Suppressor macrophage treated with lipopolysaccharide for 4 hours (primary cell): ENCODE measurements at places on chromosomes 1 and 21.

DNA sequence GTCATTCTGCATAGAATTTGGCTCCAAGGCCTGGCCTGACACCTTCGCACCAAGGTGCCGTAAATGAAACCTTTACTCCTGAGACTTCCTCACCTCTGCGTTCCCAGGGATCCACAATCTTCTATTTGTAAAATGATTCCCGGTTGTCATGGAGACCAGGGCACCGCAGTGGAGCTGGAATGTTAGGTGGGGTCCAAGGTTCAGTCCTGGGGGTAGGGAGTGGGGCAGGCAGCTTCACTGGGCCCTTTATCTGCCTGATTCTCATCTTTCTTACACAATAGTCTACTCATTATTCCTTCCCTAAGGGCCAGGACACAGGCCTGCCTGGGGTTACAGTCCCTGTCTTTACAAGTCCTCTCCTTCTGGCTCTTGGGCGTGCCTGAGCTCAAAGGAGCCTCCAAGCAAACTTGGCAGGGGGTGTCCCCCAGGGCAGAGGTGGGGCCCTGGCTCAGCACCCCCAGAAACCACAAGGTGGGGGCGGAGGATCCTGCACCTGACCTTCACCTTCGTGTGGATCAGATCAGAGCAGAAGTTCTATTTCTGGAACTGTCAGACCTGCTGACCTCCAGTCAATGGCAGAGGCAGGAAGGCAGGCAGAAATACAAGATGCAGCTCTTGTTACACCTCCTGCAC is 51.1 kb downstream of the RIPK4 start:
- no peak for DNase-seq

DNA sequence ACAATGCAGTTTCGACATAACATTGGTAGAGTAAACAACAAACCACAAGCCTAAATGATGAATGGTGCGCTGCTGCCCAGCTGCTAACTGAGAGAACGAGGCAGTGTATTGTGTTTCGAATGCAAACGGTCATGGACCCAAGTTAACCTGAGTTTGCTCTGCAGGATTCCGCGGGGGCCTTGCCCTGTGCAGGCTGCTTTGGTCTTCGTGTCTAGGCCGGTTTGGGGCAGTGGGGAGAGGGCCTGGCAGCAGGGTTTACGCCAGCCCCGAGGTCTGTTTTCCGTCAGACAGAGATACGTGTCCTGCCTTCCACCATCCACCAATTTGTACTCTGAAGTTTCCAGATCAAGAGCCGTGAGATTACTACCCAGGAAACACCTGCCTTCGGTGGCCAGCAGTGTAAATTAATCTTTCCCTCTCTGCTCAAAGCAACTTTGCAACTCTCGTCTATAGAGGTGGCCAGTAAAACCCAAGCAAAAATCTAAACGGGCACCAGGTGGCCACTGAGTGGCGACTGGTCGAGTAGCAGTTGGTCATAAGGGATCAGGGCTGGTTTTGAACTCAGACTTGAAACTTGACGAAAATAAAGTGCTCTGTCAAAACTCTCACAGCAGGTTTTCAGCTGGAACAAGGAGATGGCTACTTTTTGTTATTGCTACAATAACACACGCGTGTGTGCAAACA is 6.3 kb upstream of the PRDM15 start:
- no peak for DNase-seq

- DNase-seq = no peak
Observed at GRCh38 chr1:202276920-202277319, 64.8 kb downstream of the UBE2T start.

DNA sequence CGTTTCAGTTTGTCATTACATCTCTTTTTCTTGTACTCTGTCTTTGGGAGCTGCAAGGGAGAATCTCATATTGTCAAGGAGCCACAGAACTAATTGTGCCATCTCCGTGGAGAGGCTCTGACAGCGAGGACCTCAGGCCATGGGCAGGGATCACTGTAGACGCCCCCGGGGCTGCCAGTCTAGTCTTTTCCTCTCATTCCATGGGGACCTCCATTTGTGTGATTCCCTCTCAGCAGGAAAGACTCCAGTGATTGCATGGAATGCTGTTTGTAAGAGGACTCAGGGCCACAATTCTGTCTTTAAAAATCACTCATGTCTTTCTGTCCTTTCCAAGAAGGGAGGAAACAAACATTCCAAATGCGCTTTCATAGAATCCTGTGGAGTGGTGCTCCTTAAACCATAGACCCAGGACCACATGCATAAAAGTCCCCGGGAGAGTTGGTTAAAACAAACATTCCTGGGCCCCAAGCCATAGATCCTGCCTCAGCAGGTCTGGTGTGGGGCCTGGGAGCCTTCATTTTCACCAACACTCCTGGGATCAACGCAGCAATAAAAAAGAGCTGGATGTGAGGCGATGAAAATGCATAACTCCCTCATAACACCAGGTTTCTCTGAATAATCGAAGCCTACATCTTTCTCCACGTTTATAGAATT is 104.5 kb downstream of the ZP4 start:
- no peak for DNase-seq

DNA sequence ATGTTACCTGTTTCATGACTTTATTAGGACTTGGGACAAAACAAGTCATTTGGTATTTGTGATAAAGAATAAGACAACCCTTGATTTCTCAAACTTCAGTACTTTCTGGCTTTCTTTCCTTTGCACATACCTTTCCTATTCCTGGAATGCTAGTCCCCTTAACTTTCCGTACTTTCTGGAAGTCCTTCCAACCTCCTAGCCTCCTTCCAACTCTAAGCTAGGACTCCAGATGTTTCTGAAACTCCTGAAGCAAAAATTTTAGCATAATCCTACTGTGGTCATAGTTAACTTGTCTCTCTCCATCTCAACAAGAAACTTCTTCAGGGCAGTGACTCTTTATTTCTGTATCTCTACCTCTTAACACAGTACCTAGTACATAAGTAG is 19.8 kb upstream of the C1orf105 start:
- DNase-seq = no peak

- peak; percentile 38 for DNase-seq
Observed at GRCh38 chr1:8133657-8134430, 107.7 kb upstream of the ERRFI1 start.

DNA sequence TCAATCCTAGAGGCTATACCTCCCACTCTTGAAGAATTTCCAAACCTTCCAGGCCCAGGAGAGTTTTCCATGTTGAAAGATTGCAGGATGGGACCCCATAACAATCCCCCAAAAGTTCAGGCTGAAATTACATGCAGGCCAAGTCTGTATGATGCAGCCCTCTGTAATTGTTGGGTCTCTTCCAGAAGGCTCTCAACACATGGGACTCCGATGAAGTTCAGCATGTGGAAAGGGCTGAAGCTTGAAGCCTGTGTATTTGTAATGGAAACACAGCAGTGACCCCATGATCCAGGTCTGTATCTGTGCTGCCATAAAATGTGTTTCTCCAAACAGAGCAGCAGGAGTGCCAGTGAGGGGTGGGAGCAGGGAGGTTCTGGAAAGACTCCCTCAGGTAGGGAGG is 202.5 kb upstream of the LYPLAL1 start:
- DNase-seq = no peak

- DNase-seq = no peak
Observed at GRCh38 chr1:244751271-244751895, 84.1 kb upstream of the COX20 start.

GRCh38 chr1:161313554-161314200 is 504 bp upstream of the SDHC start:
- DNase-seq = peak; percentile 7

DNA sequence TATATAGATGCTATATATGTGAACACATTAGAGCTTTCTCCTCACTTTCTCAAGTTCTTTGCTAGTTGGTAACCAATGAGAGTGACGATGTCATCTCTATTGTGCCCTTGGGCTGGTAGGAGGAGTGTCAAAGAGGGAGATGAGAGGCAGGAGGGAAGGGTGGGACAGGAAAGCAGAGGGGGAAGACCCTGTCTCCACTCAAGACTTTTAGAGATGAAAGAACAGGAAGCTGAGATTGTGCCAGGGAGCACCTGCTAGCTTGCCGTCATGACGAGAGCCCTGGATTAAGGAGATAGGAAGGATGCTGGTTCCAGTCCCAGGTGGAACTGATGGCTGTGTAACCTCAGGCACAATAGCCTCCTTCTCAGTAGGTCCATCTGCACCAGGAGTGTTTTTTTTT is 16.7 kb downstream of the CNR2 start:
- DNase-seq = no peak

DNA sequence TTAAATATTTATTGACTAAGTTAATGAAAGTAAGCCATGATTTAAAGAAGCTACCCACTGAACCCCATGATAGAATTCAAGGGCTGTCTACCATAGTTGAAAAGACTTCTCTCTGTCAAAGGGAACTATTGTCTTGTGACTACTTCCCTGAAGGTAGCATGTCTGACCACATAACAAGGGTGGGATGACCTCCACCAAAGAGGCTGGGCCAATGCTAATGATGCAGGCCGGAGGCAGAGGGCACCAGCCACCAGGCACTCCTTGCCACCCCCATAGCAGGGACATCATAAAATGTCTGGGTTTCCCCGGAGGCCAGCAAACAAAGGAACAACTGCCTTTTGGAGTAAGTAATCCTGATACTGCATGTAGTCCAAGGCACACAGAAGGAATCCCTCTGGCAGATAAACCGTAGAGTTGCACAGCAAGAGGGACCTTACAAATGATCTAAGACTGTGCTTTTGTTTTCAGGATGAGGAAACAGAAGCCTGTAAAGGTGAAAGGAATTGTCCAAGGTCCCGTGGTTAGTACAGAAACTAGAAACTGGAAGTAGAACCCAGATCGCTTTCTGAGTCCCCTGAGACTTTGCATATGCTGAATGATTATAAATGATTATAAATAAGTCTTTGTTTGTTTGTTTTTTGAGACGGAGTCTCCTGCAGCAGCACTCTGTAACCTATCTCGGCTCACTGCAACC is 33.5 kb upstream of the ITPKB start:
- peak; percentile 70 for DNase-seq

DNA sequence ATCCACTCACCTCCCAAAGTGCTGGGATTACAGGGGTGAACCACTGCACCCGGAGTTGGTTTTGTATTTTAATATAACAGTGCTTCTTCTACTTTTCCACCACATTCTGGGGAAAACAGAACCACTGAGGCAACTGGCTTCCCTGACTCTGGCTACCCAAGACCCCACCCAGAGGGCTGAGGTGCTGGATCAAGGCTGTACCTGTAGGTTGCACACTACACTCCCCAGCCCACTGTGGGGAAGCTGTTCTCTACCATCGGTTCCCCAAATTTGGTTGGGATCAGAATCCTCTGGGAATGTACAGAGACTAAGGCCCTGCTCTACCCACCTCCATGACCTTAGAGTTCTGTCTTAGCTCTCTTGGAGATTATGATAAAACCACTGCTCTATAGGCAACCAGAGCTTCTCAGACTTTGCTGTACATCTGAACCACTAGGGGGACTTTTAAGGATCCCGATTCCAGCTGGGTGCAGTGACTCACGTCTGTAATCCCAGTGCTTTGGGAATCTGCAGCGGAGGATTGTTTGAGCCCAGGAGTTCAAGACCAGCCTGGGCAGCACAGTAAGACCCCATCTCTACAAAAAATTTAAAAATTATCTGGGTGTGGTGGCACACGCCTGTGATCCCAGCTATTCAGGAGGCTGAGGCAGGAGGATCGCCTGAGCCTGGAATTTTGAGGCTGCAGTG is 51.6 kb downstream of the GNG4 start:
- peak; percentile 12 for DNase-seq

GRCh38 chr1:166140251-166140650 is 26.6 kb downstream of the FAM78B start:
- no peak for DNase-seq

- DNase-seq = no peak
Observed at GRCh38 chr21:33854604-33855003, 61.0 kb downstream of the ATP5PO start.

DNA sequence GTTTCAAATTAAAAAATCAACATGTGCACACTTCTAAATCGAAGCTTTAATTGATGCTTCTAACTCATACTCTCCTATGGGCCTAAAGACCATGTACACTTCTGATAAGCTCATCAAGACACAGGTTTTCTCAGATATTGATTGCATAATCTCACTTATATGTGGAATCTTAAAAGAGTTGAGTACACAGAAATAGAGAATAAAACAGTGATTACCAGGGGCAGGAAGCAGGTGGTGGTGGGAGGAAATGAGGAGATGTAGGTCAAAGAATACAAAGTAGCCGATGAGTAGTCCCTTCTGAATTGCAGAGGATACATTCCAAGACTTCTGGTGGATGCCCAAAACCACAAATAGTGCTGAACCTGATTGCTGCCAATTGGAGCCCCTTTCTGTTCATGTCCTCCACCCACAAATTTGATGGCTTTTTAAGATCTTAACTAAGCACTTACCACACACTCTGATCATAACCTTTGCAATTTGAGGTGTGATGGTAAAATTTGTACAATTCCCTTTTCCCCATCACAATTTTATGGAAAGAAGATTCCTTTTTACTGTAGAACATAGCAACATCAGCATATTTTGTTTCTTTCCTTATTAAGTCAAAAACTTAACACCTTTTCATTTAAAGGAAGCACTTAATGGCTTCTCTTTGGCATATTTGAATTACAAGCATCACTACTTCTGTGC is 3.3 kb upstream of the CD1B start:
- no peak for DNase-seq

GRCh38 chr1:20480243-20480944 is 5.6 kb downstream of the CAMK2N1 start:
- no peak for DNase-seq

DNA sequence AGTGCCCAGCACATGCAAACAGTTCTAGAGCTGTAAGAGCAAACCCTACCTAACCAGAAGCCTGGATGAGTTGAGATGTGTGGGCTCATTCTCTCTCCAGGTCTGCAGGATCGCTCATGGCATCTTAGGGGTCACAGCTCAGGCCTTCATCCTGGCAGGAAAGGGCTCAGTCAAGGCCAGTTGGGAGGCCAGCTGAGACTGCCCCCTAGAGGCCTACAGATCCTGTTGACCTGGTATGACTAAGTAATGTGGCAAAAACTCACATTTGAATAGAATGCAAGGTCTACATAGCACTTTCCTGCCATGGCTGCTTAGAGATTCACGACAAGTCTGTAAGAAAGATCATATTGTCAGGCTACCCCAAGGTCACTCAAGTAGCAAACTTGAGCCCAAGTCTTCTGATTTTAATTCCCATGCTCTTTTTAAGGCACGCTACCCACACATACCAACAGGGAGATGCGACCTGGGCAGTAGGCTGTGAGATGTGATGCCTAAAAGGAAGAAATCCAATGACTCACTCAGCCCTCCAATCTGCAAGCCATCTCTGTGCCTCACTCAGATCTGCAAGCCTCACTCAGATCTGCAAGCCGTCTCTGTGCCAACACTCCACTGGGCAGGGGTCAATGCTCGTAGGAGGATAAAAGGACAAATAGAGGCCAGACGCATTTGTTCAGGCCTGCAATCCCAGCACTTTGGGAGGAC is 5.1 kb upstream of the CAPN8 start:
- peak; percentile 38 for DNase-seq

DNA sequence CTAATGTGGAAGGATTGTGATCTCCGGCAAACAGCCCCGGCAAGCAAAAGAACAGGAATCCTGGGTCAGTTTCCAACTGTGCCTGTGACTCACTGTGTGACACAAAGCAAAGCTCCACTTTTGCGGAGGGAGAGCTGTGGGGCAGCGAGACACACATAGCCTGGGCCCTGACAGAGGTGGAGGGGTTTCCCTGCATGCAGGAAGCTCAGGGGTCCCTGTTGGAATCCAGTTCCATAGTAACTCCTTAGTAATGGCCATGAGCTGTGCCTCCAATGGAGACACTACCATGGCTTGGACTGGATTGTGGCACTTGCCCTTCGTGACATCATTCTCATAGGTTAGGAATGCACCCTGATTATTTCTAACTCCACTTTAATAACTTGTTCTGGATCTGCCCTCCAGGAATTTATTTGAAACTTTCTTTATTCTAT is 47.0 kb upstream of the ATF3 start:
- no peak for DNase-seq

- no peak for DNase-seq
Observed at GRCh38 chr1:28308750-28309149, 20.1 kb upstream of the MED18 start.

GRCh38 chr1:168509875-168510791 is 33.7 kb downstream of the XCL2 start:
- peak; percentile 63 for DNase-seq
